ENCODE measurements at places on chromosomes 11 and 22. TPM values are rescaled to one million over a fixed set of nuclear protein-coding genes. Genes with fewer than 3 reads are reported as not detected.

Gene TAF6L
- total RNA-seq, result 12.4 TPM

Gene SLC16A8
- total RNA-seq, result not detected

Gene SLC25A45
- total RNA-seq, result 16.6 TPM

Gene TRIM29
- total RNA-seq, result 28.0 TPM

Gene NNMT
- total RNA-seq, result 357 TPM

Gene RFPL3
- total RNA-seq, result not detected

Gene TFIP11
- 25.5 TPM for total RNA-seq

Gene SYCE3
- total RNA-seq, result not detected

Gene DNAJB13
- 0.56 TPM for total RNA-seq

Gene SLC22A25
- not detected for total RNA-seq

Gene HBD
- total RNA-seq, result not detected

Gene SCGB1C1
- total RNA-seq, result not detected

Gene PLAAT3
- 59.2 TPM for total RNA-seq

Gene MS4A4A
- not detected for total RNA-seq

Gene RHBDD3
- total RNA-seq, result 24.4 TPM

Gene NXPE2
- not detected for total RNA-seq

Gene OVCH2
- not detected for total RNA-seq

Gene SLC17A6
- not detected for total RNA-seq

Gene DUSP8
- total RNA-seq, result 0.84 TPM

Gene LMNTD2
- 2.4 TPM for total RNA-seq

Gene MYOD1
- 0.06 TPM for total RNA-seq

Gene GSTP1
- 1,466 TPM for total RNA-seq

Gene CARNS1
- total RNA-seq, result 0.16 TPM

Gene TMEM41B
- total RNA-seq, result 17.8 TPM

Gene SYT9
- 0.15 TPM for total RNA-seq

Gene SUSD2
- 84.1 TPM for total RNA-seq

Gene SMIM35
- total RNA-seq, result not detected

Gene MS4A5
- total RNA-seq, result not detected

Gene EHF
- total RNA-seq, result 1.7 TPM

Gene UFD1
- total RNA-seq, result 88.7 TPM

Gene MAPK11
- total RNA-seq, result 6.0 TPM

Gene AGBL2
- total RNA-seq, result 1.0 TPM
